NCI-H524 (cell line): ENCODE measurements at places on chromosomes 12 and 14.

GRCh38 chr14:70096866-70097265, 91.9 kb downstream of the SLC8A3 start:
- DNase-seq, result peak; percentile 30

GRCh38 chr14:83860631-83861155, 1669.3 kb upstream of the FLRT2 start:
- no peak for DNase-seq

- no peak for DNase-seq
Measured at GRCh38 chr12:7837366-7837765, 35.3 kb downstream of the SLC2A14 start.

- DNase-seq, result no peak
Measured at GRCh38 chr14:104597576-104597975, 7.0 kb downstream of the TMEM179 start.

GRCh38 chr14:96629082-96629481, 126.9 kb downstream of the PAPOLA start:
- no peak for DNase-seq

DNA sequence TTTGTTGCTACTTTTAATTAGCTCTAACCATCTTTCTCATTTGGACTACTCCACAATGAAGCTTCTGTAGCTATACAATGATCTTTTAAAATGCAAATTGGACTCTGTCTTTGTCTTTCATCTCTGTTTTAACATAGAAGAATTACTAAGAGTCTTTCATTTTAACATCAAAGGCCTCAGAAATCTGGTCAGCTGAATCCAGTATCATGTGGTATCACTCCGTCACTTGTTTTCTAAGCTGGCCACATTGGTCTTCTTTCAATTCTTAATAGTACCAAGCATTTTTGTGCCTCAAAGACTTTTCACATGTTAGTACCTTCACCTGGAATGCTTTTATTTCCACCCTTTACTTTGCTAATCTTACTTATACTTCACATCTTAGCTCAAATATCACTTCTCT, 95.5 kb upstream of the SLC16A7 start:
- no peak for DNase-seq

DNA sequence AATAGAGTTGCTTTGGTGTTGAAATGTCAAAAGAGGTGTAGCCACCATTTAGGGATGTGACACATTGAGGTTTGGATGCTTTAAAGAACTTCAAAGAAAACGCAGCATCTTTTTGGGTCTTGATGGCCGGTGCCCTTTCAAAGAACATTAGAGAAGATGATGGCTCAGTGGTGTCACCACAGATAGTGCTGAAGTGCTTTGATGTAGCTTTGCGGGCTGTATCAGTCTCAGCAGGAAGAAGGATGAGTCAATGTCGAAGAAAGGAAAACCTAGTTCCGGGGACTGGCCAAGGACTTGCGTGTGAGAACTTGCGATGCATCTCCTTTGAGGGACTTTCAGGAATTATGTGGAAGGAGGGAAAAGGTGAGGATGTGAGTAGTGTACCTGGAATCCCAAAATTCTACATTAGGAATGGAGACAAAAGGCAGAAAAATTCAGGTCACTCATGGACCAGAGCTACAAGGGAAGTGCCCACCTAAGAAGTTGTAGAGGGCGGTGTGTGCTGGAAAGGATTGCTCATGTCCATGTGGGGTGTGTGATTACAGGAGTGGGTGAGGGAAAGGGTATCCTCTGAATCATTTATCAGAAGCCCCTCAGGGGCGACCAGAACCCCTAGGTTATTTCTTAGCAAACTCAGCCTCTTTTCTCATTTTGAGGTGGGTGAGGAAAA, 39.7 kb upstream of the GZMB start:
- no peak for DNase-seq

DNA sequence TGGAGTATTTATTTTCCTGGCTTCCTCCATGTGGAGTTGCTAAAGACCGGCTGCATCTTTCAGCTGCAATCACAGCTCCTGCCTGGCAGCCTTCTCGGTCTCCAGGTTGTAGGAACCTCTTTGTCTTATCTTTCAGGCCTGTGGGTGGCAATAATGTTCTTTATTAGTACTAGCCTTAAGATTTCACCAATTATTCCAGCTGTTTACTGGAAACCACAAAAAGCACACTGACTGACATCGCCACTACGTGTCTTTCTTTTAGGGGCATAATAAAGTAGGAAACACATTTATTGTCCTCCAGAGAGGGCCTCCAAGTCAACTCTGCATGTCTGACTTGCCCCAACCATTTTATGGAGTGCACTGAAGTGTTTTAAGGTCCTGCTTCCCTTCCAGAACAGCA, 1116.5 kb upstream of the TMEM132C start:
- DNase-seq, result no peak

- DNase-seq, result no peak
Measured at GRCh38 chr12:70637303-70638085, at the start of gene PTPRB. Gene PTPRB (minus strand): TSS chr12:70637429. CDS start chr12:70637395, 34 bp downstream.

DNA sequence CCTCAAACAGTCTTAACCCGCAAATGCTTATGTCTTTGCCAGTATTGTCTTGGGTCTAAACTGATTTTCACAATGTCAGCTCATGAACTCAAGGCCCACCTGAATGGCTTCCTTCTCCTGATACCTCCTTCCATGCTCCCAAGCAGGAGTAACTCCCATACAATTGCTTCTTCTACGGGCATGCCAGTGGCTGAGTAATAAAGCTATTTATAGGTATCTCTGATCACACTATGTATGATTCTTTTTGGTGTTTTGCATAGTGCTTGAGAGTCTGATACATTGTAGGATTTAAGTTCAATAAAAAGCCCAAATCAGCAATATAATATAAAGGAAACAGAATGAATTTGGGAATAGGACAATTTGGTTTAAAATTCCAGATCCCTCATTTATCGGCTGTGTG, 235.0 kb upstream of the DCN start:
- no peak for DNase-seq

- DNase-seq, result no peak
Measured at GRCh38 chr12:94516985-94517384, 57.3 kb upstream of the CEP83 start.

DNA sequence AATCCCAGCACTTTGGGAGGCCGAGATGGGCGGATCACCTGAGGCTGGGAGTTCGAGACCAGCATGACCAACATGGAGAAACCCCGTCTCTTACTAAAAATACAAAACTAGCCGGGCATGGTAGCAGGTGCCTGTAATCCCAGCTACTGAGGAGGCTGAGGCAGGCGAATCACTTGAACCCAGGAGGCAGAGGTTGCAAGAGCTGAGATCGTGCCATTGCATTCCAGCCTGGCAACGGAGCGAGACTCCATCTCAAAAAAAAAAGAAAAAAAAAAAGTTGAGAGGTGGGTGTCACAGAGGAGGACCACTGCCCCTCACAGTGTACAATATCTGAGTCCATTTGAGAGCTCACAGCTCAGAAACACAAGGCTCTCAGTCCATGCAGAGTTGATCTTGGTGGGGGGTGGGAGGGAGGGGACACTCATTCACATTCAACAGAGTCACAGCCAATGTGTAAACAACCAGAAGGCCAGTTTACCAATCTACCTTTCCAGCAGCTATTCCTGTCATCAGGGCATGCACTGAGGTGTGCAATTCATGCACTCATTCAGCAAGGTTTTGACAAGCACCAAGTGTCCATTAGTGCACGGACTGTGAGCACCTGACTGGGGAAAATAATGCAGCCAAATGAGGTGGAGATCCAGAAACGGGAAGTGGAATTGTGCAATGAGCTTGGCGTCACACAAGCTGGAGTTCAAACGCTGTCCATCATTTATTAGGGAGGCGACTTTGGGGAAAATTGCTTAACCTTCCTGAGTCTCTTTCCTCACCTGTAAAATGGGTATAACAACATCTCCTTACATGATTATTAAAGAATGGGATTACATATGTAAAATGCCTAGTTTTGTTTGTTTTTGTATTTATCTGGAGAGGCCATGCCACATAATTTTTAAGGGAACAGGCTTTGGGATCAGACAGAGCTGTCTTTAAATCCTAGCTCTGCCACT, 4.4 kb upstream of the EIF5 start:
- DNase-seq, result no peak

DNA sequence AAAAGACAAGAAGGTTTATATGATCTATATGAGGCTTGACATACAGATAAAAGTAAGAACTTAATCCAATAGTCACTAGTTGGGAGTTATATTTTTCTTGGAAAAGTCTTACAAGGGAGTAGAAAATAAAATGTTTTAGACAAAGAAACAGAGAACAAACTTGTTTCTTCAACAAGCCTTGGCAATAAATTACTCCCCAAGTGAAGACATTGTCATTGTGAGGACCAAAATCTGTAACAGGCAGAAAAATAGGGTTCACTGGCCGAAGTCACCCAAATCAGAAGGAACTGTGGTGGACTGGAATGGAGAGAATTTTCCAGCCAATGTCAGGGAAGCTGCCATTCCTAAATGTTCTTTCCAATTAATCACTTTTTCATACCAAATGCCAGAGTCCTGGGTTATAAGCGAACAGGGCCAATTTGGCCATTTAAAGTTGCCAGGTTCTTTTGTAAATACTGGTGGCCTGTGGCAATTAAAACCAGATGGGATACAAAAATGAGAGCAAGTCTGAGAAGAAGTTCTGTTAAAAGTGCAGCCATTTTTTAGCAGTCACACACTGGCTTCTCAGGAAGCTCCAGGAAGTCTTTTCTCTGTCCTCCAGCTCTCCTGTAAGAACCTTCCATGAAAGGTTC, 117.3 kb upstream of the OVCH1 start:
- no peak for DNase-seq

- DNase-seq, result peak; percentile 86
Measured at GRCh38 chr14:56812364-56813141, 2.3 kb upstream of the OTX2 start.

- no peak for DNase-seq
Measured at GRCh38 chr14:61654026-61654425, 41.3 kb upstream of the HIF1A start.

GRCh38 chr12:1510056-1510812, 84.1 kb downstream of the FBXL14 start:
- no peak for DNase-seq

- DNase-seq, result peak; percentile 36
Measured at GRCh38 chr12:23055004-23055403, 430.0 kb downstream of the ETNK1 start.

- no peak for DNase-seq
Measured at GRCh38 chr12:131264635-131265034, 310.9 kb downstream of the ADGRD1 start.

DNA sequence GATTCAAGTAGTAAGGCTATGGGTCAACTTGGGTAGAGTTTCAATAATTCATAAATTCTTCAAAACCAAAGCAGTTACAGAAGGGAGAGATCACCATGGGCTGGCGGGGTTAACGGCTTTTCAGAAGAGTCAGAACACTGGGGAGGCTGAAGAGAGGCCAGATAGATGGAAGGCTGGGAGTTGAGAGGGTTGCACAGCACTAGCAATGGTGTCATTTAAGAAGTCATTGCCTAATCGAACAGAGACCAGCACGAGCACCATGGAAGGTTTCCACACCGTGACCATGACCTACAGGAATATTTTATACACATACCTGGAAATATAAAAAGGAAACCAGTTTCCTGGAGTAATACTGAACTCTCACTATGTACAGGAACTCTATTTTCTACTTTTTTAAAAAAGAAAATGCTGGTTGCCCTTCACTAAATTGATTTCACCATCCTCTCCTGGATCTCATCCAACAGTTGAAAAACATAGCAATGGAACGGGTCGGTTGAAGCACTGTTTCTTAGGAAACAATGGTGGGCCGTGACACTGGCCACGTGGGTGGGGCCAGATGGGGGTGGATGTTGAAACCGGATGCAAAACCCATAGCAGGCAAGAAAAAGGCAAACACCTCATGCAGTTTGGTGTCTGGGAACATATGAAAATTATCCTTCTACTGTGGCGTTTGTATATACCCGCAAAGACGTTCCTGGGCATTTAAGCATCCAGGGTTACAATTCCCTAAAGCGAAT, 38.0 kb upstream of the RIN3 start:
- DNase-seq, result no peak

DNA sequence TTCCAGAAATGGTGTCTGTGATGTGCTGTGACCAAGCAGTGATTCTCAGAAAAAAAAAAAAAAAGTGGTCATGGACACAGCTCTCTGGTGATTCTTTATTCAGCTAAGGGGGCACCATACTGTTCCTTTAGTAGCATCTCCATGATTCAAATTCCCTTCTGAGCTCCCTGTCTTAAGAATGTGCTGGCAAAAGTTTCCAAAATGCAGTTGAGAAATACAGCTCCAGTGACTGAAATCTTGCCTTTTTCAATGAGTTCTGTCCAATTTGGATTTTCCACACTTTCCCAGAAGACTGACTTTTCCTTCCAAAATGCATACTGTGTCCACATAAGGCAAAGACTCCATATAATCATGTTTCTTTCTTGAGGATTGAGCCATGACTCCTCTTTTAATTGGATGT, 24.3 kb upstream of the CPM start:
- DNase-seq, result no peak

GRCh38 chr14:69335371-69335771, 62.7 kb downstream of the ERH start:
- no peak for DNase-seq

GRCh38 chr14:98926801-98927200, 345.2 kb downstream of the BCL11B start:
- DNase-seq, result no peak

DNA sequence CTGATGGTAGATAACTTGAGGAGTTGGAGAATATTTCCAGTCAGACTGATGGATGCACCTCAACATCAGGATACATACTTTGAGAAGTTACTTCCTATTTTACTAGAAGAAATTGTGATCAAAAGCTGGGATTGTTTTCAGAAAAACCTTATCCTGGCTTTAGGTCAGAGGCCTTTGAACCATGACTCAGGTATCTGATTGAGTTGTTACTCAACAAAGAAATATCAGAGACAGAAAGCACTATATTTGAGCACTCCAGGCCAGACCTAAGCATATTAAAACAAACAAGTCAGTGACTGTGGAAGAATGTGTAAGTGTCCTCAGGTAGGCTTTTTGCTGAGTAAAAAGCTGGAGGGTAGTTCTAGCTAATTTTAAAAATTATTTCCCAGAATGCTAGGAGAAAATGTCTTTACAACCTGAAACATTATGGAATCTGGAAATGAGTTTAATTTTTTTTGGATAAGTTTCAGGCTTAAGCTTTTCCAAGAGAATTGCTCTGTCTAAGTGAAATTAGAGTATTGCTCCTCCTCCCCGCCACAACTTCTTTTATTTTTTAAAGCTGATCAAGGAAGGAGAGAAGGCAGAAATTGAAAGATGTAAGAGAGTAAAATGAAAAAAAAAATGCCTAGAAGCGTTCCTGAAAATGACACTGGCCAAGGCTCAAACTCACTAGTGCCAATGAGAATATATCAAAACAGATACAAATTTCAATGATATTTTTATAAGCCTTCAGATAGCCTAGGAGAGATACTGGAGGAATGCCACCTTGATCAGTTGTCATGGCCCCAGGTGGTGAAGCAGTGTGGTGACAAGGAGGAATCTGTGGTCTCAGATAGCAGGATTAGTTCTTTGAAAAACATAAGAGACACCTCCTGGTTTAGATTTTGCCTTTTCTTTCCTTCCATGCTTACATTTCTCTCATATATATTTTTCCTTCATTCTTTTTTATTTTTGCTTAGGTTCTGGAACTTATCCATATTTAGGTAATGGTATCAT, 790.3 kb downstream of the TMTC2 start:
- no peak for DNase-seq

- DNase-seq, result no peak
Measured at GRCh38 chr14:77557391-77557790, 58.8 kb upstream of the ISM2 start.
